ENCODE measurements at places on chromosomes 16 and 17. TPM values are rescaled to one million over a fixed set of nuclear protein-coding genes. Genes with fewer than 3 reads are reported as not detected.

MGRN1 gene
- 10.6 TPM for polyA plus RNA-seq

ARL5C gene
- polyA plus RNA-seq, result not detected

SALL1 gene
- not detected for polyA plus RNA-seq

OR3A1 gene
- polyA plus RNA-seq, result not detected

CACNG1 gene
- not detected for polyA plus RNA-seq

DPEP3 gene
- polyA plus RNA-seq, result 0.44 TPM

CTRB1 gene
- not detected for polyA plus RNA-seq

GRCh38 chr16:993731-994130 lies 12.2 kb downstream of the SOX8 start:
- DNase-seq, result no peak

- no peak for DNase-seq
These were observed 16.3 kb upstream of the CDH15 start for GRCh38 chr16:89155184-89155679.

- no peak for DNase-seq
These were observed 41.6 kb downstream of the AHSP start for GRCh38 chr16:31569360-31569717.

DNA sequence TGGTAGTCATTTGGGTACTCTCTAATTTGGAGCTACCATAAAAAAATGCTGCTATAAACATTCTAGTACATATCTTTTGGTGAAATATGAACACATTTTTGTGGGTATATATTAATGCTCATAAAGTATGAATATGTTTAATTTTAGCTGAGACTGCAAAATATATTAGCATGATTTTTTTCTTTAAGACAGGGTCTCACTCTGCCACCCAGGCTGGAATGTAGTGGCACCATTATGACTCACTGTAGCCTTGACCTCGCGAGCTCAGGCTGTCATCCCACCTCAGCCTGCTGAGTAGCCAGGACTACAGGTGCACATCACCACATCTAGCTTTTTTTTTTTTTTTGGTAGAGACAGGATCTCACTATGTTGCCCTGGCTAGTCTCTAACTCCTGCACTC lies 371.7 kb downstream of the SOX9 start:
- DNase-seq, result no peak

- no peak for DNase-seq
These were observed 86.5 kb downstream of the ENGASE start for GRCh38 chr17:79160980-79161636.

DNA sequence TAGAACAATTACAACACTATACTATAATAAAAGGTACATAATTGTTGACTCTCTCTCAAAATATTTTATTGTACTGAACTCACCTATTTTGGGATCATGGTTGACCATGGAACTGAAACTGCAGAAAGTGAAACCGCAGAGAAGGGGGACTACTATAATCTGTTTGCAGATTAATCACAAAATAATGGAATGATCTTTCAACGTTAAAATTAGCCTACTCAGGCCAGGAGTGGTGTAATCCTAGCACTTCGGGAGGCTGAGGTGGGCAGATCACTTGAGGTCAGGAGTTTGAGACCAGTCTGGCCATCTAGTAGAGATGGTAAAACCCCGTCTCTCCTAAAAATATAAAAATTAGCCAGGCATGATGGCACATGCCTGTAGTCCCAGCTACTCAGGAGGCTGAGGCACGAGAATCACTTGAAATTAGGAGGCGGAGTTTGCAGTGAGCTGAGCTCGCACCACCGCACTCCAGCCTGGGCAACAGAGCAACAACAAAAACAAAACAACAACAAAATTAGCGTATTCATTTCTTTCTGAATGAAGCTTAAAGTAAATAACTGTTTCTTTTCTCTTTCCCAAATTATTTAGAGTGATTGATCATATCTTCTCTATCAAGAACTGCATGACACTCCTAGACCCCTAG lies 45.6 kb downstream of the IKZF3 start:
- peak; percentile 6 for DNase-seq

- no peak for DNase-seq
These were observed 3.1 kb upstream of the TPPP3 start for GRCh38 chr16:67396159-67397035.

DNA sequence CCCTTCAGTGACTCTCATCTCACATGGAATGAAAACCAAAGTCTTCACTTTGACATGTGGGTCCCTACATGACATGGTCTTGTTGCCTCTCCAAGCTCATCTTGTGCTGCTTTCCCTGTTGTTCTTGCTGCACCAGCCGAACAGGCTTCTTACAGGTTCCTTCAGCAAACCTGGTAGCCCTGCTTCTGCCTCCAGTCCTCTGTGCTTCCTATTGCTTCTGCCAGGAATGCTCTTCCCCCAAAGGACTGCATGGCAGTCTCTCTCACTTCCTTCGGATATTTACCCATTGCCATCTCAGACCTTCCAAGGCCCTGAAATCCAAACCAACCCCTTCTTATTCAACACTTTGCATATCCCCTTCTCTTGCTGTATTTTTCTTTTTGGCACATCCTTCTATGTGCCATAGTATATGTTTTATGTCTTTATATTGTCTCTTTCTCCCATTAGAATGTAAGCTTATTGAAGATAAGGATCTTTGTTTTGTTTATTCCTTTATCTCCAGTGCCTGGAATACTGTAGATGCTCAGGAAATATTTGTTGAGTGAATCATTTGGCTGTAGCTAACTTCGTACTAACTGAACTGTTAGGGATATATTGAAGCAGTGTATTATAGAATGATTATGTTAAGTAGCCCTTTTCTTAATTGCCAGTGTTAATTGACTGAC lies 57.9 kb upstream of the SLC12A3 start:
- DNase-seq, result no peak

DNA sequence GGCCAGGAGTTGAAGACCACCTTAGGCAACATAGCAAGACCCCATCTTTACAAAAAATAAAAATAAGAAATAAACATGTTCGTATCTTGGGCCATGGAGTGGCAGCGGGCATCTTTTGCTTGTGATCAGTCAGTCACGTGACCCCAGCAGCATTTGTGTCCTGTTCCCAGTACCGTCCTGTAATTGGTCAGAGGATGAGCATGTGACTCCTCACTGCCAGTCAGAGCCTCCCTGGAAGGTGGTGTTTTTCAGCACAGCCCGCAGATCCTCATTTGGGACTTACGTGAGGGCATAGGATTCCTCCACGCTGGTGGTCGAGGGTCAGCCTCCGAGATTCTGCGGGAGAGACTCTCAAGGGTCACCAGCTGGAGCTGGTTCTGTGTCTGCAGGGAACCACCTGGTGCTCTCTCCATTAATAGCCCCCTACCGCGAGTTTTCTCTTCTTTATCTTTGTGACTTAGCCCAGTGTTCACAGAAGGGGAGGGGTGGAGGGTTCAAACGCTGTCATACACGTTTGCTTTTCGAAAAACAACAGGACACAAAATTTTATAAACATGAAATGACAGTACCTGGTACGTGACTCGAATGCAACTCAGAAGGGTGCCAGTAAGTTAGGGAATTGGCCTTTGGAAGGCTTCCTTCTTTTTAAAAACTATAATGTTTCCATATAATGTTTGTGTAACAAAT lies 17.2 kb downstream of the MRC2 start:
- DNase-seq, result no peak

GRCh38 chr17:62974788-62975187 lies 8.8 kb downstream of the TANC2 start:
- DNase-seq, result no peak
